ENCODE measurements at places on chromosomes 12 and 14.

DNA sequence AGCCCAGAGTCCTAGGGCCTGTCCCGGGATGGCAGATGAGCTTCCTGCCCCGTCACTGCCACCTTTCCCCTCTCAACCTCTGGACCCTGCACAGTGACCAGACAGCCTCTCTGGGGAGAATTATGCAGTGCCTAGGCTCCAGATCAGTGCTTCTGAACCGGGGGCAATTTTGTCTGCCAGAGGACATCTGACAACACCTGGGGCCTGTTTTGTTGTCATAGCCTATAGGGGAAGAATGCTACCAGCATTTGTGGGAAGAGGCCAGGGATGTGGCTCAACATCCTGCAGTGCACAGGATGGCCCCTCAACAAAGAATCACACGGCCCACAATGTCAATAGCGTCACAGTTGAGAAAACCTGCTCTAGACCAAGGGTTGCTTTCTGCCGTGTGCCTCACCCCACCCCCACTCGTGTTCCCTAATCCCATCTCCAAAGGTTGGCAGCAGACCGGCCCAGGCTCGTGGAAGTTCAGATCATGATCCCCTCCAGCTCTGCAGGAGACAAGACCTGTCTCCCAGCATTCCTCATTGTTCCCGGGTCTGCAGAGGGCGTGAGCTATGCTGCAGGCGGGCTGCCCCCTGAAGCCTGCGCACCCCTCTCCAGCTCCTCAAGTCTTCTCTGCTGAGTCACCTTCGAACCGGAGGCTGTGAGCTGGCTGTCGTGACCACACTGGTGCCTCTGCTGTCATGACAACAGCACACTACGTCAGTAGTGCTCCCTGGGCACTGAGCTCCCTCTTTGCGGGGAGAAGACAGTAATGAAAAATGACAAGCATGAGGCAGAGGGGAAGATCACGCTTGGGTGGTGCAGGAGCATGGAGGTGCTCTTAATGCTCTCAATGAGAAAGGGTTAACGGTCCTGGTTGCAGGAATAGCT lies 2.0 kb upstream of the GAPDH start:
- DNase-seq, result no peak

- no peak for DNase-seq
Measured at GRCh38 chr14:62123961-62124360, 361.7 kb downstream of the SNAPC1 start.

DNA sequence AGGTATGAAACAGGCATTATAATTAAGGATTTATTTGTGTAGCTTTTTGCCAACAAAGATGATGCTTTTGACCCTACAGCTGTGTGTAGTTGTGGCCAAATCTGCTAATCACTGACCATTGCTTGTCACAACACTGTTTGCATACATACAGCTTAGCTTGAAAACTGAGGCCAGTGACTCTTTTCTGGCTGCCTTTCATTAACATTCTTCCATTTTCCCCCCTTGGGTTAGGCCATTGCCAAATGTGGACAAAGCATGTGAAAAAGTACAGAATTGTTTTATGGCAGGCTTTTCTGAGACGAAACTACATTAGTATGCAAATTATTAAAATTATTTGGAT lies 263.3 kb downstream of the SLC16A7 start:
- no peak for DNase-seq

DNA sequence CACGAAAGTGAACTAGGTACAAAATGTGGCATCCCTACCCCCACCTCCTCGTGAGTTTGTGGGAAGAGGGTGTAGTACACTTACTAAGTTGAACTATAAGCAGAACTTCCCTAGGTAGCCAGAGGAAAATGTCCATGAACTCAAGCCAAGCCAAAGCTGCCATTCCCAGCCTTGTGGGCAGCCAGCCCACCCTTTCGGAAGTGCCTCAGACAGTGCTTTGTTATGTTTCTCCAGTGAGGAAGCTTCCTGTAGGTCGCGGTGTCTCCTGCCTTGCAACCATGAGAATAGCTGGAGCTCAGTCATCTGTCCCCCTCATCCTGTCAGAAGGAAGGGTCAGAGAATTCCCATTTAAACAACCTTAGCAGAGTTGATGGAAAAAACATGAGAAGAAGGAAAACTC lies 266.9 kb downstream of the DUSP6 start:
- DNase-seq, result no peak

DNA sequence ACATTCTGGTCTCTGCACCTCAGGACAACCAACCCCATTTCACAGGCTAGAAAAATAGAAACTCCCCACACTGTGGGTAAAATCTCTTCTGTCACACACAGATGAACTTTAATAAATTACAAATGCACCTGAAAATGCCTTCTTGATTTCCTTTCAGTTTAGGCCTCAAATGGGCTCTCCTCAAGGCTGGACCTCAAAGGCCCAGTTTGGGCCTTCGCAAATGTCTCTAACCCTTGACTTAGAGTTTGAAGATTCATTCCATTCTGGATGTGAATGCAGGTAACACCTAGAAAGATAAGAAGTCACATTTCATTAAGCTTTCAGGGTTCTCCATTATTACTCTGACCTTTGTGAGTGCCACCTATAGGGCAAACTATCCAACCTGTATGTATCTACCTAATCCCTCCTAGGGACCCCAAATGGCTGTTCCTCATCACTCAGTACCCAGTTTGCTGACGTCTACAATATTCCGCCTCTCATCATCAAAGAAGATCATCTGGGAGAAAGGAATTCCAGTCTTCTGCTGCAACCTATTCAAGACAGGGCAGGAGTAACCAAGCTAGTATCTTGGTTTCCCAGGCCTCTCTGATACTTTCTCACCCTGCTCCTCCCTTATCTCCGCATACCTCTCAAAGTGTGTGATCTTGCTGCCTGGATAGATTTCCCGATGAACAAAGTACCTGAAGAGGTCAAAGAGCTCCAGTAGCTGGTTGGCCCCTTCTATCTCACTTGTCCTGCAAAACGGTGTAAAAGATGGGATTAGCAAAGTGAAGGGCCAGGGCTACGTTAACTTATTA lies 776 bp upstream of the CHMP4A start:
- DNase-seq, result no peak

DNA sequence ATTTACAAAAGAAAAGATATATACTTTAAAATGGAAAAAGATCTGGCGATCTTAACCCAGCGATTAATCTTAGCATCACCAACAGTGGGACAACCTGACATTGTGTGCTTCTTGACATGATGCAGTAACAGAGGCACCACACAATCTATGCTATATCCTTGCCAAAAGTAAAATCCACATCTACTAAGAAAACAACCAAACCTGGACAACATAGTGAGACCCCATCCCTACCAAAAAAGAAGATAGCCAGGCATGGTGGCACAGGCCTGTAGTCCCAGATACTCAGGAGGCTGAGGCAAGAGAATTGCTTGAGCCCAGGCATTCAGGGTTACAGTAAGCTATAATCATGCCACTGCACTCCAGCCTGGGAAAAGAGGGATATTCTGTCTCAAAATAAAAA lies 50.5 kb downstream of the SINHCAF start:
- DNase-seq, result no peak

DNA sequence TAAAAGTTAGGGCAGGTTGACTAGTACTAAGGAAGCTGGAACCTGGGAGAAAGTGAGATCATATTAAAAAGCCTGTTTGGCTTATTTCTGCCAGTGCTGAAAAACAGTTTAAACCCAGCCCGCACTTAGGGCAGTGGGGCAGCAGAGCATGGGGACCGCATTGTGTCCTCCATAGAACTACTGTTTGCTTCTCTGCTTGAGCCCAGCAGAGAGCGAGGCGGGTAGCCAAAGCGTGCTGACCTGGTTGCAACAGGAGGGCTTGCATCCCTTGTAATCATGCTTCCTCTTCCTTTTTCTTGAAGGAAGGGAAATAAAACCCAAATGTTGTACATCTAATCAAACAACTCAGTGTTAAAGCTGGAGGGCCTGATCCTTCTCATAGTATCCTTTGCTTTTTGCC lies 82.5 kb upstream of the HOXC13 start:
- DNase-seq, result no peak

DNA sequence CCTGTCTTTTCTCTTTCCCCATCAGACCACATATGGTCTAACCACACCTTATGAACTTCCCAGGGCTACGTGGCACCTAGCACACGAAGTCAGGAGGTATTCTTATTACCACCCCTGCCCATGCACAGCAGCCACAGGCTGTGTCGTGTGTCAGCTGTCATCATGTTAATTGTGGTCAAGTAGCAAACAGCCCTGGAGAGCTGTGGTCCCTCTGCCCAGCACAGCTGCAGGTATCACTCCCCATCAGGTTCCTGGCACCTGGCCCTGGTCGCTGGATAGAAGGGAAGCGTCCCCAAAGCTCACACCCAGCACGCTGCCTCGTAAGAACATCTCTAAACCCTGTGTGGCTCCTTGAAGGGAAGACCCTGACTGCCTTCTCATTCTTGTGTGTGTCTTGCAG lies 45.4 kb downstream of the CLMN start:
- no peak for DNase-seq

- no peak for DNase-seq
Measured at GRCh38 chr12:122081697-122082221, 3.2 kb downstream of the MLXIP start.

DNA sequence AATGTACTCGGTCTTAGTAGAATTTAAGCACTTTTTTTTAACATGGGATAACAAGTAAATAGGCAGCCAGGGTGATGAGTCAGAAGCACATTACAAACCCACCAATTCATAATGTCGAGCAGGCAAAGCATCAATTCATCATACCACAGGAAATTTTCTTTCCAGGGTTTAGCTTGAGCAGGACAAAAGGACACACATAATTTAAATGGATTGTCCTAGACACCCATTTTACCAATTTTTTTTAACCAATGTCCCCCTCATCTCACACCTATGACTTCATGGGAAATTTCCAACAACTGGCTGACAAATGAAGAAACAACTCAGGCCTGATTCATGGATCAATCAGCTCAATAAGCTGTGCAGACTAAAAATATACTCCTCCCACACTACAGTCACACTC lies 58.8 kb upstream of the FOXG1 start:
- no peak for DNase-seq

GRCh38 chr14:102683399-102684297 lies 91.2 kb downstream of the RCOR1 start:
- DNase-seq, result no peak

DNA sequence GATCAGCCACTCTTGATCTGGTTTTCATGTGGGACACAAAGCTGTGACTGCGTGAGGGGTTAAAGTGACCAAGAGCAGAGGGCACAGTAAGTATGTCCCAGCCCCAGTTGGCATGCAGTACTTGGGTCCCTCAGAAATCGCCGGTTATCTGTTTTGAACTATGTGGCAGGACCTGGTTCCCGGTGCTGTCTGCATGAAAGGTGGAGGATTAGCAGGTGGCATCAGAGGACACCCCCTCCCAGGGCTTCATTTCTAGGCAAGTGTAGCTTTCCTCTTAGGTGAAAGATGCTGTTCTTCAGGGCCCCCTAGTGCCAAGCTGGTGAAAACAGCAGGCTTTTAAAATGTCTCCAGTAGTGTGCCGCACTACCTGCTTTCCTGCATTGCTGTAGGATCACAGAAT lies 57.1 kb downstream of the ATG14 start:
- no peak for DNase-seq

- DNase-seq, result no peak
Measured at GRCh38 chr14:24679248-24679961, 45.4 kb upstream of the GZMB start.

GRCh38 chr14:69713209-69713781 lies 53.6 kb upstream of the SRSF5 start:
- no peak for DNase-seq

- DNase-seq, result peak; percentile 75
Measured at GRCh38 chr12:52873832-52874572, 25.2 kb upstream of the KRT78 start.

DNA sequence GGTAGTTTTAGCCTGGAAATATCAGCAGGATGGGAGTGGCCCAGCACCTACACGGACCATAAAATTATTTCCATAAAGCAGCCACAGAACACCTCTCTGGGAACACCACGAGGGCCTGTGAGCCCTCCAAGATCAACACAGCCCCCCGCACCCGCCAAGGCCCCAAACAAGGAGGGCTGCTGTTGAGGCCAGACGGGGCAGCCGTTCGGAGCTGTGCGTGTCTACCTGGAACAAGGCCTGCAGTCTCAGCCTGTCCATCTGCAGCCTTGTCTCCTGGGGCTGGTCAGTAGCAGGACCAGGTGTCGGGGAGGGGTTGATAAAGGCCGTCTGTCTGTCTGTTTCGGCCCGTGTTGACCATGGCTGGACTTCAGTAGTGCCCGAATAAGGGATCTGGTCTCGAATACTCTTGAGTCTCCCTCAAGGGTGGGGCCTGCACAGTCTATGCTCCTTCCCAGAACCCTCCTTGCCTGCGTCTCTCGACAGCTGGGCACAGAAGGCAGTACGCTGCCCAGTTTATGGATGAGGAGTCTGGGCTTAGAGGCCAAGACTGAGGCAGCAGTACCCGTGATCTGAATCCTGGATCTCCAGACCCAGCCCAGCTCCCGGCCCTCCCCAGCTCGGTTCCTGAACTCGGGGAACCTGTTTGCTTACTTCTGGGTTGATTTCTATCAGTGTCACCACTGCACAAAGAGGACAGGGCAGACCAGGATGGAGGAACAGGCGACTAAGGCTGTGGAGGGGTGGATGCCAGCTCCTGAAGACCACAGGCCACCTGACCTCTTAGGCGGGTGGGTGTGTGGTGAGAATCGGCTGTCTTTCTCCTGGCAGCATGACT lies 23.1 kb upstream of the DLK1 start:
- no peak for DNase-seq

- no peak for DNase-seq
Measured at GRCh38 chr12:128075332-128075731, 191.6 kb upstream of the TMEM132C start.

DNA sequence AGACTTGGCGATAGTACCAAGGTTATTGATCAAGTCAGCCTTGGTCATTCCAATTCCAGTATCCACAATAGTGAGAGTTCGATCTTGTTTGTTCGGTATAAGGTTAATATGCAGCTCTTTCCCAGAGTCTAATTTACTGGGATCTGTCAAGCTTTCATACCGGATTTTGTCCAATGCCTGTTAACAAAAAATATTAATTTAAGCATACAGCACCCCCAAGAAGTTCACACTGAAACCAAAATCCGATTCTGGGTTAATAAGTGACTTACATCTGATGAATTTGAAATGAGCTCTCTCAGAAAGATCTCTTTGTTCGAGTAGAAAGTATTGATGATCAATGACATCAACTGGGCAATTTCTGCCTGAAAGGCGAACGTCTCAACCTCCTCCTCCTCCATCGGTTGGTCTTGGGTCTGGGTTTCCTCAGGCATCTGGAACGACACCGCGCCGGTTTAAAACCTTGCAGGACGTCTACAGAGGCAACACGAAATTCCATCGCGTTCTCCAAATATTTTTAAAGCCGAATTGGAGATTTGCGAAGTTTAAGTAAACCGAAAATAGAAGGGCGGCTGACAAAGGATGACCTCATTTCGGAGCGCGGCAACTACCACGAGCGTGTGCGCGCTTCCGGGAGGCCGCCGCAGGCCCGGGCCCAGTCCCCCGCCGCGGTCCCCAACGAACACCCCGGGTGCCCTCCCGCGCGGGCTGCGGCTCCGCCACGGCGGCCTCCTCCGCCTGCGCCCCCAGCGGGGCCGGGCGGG lies 716 bp downstream of the HSP90AA1 start:
- no peak for DNase-seq

- DNase-seq, result no peak
Measured at GRCh38 chr12:80262771-80263170, 163.4 kb downstream of the OTOGL start.

Measured in brain pericyte (primary cell).